ENCODE measurements at places on chromosomes 1 and 21.

GRCh38 chr1:173213665-173214064 lies 6.5 kb upstream of the TNFSF4 start:
- no peak for DNase-seq

- DNase-seq: no peak
Measured at GRCh38 chr1:155596864-155597263, 13.2 kb upstream of the MSTO1 start.

- DNase-seq: no peak
Measured at GRCh38 chr1:111140680-111140967, 601 bp downstream of the CEPT1 start.

GRCh38 chr1:157310401-157310800 lies 172.2 kb upstream of the ETV3 start:
- DNase-seq: no peak

GRCh38 chr1:206575165-206575893 lies 36.9 kb downstream of the EIF2D start:
- DNase-seq: no peak

- no peak for DNase-seq
Measured at GRCh38 chr1:91891454-91891853, 5.5 kb upstream of the TGFBR3 start.

- peak; percentile 27 for DNase-seq
Measured at GRCh38 chr1:226541631-226542622, 6.6 kb upstream of the STUM start.

- no peak for DNase-seq
Measured at GRCh38 chr1:206706298-206706791, 21.6 kb downstream of the MAPKAPK2 start.

GRCh38 chr1:33338440-33339211 lies 17.7 kb upstream of the A3GALT2 start:
- no peak for DNase-seq

DNA sequence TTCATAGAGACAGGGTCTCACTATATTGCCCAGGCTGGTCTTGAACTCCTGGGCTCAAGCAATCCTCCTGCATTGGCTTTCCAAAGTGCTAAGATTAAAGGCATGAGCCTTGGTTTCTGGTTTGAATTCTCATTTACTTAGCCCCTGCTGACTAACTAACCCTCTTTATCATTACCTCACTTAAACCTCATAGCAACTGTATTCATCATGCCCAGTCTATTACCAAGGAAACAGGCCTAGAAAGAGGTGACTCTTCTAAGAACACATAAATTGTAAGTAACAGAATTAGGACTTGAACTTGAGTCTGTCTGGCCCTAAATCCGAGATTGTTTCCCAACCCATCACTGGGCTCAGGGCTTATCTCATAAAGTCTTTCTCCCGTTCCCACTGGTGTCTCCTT lies 44.2 kb downstream of the TMEM53 start:
- DNase-seq: no peak

DNA sequence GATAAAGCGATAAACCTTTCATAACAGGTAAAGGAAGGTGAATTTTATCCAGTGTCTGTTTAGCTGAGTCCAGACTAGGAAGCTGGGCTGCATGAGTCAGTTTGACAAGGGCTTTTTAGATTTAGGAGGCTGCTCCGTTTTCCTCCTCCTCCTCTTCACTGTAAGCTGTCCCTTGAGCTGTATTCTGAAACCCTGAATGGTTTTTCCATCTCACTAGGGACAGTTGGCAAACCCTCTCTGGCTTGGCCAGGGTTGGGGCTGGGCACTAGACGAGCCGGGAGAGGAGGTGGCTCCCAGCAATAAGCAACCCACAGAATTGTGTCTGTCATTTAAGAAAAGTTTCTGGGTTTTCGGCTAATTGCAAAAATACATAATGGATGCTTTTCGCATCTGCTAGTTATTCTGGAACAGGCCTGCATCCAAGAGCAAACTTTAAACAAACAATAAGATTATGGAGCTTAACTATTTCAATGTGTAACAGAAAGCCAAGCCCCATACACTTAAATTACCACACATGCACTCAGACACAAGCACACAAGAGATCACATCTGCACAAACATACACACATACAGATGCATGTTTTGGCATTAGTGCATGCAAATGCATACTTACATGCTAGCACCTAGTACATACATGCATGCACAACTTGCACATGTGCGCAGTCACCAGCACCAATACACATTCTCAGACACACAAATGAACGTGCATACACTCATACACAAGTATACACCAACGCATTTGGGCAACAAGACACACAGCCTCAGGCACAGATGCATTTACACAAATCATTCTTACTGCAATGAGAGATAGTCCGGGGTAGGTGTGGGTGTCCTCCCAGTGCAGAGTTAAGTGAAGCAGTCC lies 27.8 kb upstream of the FOXE3 start:
- no peak for DNase-seq

DNA sequence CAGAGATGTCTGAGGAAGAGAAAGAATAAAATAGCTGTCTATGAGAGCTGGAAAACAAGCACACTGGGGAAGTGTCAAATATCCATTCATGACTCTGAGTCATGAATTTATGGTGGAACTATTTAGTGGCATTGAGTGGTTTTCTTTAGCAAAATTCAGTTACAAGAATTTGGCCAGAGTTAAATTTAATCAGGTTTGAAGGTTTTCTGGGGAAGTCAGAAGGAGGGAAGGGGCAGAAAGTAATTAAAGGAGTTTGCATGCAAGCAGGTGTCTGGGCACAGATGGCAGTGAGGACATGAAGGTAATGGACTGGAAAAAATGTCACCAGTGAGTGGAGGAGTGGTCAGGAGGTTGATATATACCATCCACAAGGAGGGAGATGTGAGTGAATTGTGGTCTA lies 121.9 kb upstream of the IVNS1ABP start:
- no peak for DNase-seq

DNA sequence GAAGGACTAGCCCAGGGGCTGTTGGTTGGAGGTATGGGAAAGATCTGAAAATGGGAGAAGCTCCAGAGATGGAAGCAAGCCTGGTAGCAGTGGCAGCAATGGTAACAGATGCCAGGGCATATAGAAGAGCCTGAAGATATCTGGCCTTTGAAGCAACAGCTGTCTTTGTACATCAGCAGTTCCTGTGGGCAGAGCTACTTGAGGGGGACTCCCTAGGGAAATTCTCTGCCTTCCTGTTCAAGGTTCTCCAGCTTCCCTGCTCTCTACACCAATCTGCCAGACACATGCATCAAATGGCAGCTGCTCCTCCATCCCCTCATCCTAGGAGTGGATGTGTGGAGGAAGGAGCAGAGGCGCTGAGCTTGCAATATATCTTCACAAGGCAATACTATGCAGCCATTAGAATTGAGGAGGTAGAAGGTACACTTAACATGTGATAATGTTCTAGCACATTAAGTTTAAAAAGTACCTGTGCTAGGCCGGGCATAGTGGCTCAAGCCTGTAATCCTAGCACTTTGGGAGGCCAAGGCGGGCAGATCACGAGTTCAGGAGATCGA lies 2.2 kb downstream of the TMEM35B start:
- DNase-seq: no peak

DNA sequence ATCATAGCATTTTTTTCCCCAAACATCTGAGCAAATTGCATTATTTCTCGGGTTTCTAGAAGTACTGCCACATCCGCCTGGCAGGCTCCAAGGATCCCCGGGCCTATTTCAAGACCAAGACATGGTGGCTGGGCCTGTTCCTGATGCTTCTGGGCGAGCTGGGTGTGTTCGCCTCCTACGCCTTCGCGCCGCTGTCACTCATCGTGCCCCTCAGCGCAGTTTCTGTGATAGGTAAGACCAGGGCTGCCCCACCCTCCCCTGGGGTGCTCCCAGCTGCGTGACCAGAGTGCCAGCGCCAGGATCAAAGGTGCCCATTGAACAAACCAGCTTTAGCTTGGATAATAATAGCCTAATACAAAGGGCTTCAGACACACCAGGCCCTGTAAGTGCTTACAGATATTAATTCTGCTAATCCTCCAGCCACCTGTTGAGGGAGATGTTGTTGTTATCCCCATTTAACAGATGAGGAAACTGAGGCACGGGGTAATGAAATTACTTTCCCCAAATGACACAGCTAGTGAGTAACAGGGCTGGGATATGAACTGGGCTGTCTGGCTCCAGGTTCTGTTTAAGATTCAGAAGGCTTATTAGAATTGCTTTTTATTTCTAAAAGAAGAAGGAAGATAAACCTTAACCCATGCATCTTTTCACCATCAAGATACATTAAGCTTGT lies 26.5 kb downstream of the NIPAL3 start:
- DNase-seq: no peak

DNA sequence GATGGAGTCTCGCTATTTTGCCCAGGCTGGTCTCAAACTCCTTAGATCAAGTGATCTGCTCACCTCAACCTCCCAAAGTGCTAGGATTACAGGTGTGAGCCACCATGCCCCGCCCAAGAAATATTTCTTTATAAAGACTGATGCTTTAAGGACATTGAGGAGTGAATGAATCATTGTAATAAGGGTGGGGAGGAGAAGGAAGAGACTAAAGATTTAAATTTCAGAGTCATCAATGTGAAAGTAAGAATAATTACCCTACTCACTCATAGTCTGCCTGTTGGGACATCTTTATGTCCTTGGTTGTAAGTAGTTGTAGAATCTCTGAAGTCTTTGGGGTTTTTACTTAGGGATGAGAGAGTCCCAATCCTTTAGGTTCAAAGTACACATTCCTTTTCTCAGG lies 7.3 kb downstream of the KDM1A start:
- DNase-seq: no peak

- no peak for DNase-seq
Measured at GRCh38 chr1:21305155-21305899, 15.1 kb upstream of the ECE1 start.

GRCh38 chr1:201385299-201385891 lies 7.9 kb upstream of the TNNT2 start:
- DNase-seq: peak; percentile 51

GRCh38 chr1:155466996-155467395 lies 95.6 kb downstream of the ASH1L start:
- DNase-seq: no peak

- DNase-seq: no peak
Measured at GRCh38 chr1:109543988-109544735, 4.3 kb upstream of the GNAI3 start.

DNA sequence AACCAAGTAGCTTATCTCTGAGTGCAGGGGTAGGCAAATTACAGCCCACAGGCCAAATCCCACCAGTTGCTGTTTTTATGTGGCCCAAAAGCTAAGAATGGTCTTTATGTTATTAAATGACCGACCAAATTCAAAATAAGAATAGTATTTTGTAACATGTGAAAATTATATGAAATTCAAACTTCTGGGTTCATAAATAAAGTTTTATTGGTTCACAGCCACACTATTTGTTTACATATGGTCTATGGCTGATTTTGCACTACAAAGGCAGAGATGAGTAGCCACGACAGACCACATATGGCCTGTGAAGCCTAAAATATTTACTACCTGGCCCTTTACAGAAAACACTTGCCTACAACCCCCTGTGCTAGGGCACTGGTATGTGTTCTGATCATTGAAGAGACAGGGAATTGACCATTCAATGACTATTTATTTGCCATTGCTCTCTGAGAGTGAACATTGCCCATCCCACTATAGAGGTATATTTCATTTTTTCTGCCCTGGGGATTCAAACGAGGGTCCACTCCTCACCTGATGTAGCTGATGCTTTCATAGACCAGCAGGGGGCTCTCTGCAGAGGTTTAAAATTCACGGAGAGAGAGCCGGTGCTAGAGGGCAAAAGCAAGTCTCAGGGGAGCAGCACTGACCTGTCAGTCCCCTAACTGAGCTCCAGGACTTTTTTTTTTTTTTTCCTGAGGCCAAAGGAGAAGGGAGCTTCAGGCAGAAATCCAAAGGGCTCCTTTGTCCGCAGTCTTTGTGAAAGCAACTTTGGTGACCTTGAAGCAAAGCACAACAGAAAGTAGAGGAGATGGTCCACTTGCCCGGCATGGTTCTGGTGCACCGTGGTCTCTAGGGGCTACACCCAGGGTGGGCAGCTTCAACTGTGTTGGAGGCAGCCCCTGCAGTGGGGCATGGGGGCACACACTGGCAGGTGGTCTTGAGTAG lies 7.3 kb upstream of the GNL2 start:
- DNase-seq: peak; percentile 27

DNA sequence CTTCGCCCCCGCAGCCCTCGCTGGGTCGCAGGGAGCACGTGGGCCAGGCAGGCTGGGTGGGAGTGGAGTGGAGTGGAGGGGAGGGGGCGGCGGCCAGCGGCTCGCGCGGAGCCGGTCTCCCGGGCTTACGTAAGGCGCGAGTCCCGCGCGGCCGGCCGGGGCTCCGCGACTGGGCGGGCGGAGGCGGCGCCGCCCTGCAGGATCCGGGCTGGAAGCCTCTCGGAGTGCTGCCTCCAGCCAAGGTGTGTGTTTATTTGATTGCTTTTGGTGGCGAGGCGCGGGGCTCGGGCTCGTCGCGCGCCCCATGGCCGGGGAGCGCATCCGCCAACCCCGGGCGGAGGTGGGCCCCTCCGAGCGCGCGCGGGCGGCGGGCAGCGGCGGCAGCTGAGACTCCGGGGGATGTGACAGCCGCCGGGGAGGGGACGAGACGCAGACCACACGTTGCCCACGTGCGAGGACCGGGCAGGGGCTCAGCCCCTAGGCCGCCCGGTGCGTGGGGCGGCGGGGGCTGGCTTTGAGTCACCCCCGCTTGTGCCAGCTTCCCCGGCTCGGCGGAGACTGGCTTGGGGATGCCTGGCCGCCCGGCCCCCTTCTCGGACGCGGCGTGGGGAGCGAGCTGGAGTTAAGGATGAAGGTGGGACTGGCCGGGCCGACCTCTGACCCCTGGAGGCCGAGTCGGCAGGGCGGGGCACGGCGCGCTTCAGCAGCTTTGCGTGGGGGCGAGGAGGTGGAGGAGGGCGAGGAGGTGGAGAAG lies 402 bp upstream of the AK4 start:
- peak; percentile 31 for DNase-seq

- no peak for DNase-seq
Measured at GRCh38 chr1:1371364-1371745, 3.7 kb downstream of the AURKAIP1 start.

GRCh38 chr1:19209439-19209989 lies 552 bp downstream of the UBR4 start:
- no peak for DNase-seq

DNA sequence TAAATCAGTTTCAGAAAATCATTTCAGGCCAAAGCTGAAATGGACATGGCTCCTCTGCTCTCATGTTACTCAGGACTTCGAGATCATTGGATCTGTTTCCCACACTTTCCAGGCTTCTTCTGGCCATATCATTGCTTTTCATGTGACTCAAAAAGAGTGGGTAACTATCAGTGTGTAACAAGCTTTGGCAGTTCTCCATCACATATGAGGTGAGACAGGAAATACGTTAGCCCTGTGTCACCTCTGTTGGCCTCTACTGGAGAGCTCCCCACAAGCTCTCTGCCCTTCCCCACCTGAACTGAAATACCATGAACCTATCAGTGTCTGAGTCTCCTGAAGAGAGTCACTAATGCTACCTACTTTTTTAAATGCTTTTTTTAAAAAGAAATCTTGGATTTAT lies 128.2 kb downstream of the LBR start:
- DNase-seq: no peak

GRCh38 chr1:200558866-200559459 lies 61.6 kb downstream of the KIF14 start:
- DNase-seq: no peak

DNA sequence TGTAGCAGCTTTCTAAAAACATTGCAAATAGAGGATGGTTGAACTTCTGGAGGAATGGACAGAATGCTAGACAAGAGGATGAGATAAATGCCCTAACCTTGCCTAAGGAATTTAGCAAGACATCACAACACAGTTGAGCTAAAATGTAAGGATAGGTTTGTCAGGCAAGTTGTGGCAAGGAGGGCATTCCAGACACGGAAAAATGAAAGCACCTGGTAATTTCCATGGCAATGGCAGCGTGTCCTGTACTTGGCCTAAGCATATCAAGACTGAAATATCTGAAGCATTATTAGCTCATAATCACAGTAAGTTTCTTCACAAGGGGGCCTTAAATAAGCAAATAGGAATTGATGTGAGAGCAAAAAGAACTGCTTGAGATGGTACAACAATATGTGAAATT lies 105.1 kb upstream of the USP25 start:
- DNase-seq: no peak
